ENCODE measurements at places on chromosomes 5 and 9. TPM values are rescaled to one million over a fixed set of nuclear protein-coding genes. Genes with fewer than 3 reads are reported as not detected.

The GPR151 gene
- total RNA-seq: not detected

The ADAMTS12 gene
- 0.18 TPM for total RNA-seq

The CRHBP gene
- total RNA-seq: not detected

The RANBP6 gene
- 11.6 TPM for total RNA-seq

DNA sequence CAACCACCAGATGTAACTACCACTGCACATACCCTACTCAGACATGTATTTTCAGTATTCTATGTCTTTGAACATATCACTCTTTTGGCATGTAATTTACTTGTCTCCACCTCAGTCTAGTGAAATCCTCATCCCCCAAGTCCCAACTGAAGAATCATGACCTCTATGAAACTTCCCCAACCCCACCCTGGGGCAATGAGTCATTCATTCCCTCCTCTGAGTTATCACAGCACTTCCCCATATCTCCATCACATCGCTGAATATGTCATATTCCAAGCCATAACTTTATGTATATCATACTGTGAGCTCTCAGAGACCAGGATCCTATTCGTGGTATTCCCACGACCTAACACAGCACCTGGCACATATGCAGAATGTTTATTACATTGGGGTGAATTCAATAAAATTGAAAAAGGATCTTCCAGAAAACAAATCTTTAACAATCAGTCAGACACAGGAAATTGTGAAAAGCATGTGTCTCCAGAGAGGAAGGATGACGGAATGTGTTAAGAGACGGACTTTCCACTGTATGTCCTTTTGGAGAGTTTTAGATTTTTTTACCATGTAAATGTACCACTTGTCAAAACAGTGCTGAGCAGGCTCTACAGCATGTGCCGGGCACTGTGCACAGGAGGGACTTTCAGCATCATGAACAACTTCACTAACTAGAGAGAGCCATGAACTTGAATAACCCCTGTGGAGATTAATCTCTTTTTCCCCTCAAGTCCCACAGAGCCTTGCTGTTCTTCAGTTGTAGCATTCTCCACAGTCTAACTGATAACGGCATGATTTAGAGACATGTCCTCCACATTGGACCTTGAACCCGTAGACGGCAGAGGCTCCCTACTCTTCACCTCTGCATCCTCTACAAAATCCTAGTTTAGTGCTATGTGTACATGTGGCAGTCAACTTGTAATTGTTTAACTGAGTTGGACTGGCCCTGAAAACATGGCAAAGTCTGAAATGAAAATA is 213.5 kb downstream of the GLIS3 start:
- peaks cover 8% of the 10 kb centered on the region for H3K4me1 ChIP-seq
- DNase-seq: peak; percentile 12
- no peak overlapping the region for H3K27ac ChIP-seq

- no peaks in the 10 kb centered on the region for H3K36me3 ChIP-seq
- H3K4me3 ChIP-seq: peak overlapping the region; percentile 98
- H3K27ac ChIP-seq: no peak overlapping the region
- no peak for DNase-seq
- H3K4me1 ChIP-seq: peaks cover 10% of the 10 kb centered on the region
- no peaks in the 10 kb centered on the region for H3K27me3 ChIP-seq
These were observed 1.6 kb downstream of the FNIP1 start for GRCh38 chr5:131795228-131795627.

- no peak overlapping the region for H3K27ac ChIP-seq
- no peak for DNase-seq
- H3K36me3 ChIP-seq: no peaks in the 10 kb centered on the region
These were observed 96.2 kb downstream of the ARHGEF28 start for GRCh38 chr5:73722231-73722630.

DNA sequence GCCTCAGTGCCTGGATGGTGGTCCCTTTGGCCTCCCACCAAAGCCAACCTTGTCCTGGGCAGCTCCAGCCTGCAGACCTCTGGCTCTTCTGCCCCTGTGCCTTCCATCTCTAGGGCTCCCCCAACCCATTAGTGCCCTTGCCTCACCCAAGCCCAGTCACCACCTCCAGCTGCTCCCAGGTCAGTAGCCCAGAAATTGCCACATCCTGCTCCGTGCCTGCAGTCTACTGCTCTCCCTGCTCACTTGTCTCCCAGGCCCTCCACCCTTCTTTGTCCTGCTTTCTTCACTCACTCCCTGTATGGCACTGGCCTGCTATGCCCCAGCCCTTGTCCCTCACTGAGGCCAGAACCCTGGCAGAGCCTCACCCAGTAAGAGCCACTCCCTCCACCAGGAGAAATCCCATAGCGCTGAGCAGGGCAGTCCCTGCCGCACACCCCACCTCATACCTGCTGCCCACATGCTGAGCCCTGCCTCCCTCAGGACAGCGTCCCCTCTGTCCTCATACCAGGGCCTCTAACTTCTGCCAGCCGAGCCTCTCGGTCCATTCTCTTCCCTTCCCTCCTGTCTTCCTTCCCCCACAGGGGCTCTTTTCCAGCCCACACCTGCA is 44.4 kb downstream of the JADE2 start:
- no peak overlapping the region for H3K4me3 ChIP-seq
- peaks cover 9% of the 10 kb centered on the region for H3K36me3 ChIP-seq
- no peaks in the 10 kb centered on the region for H3K4me1 ChIP-seq
- H3K27ac ChIP-seq: no peak overlapping the region
- H3K27me3 ChIP-seq: no peaks in the 10 kb centered on the region

- no peak overlapping the region for H3K27ac ChIP-seq
- H3K4me3 ChIP-seq: no peak overlapping the region
- no peaks in the 10 kb centered on the region for H3K27me3 ChIP-seq
- no peaks in the 10 kb centered on the region for H3K36me3 ChIP-seq
These were observed 72.2 kb downstream of the CERT1 start for GRCh38 chr5:75439276-75439675.

- no peak overlapping the region for H3K27ac ChIP-seq
- no peaks in the 10 kb centered on the region for H3K4me1 ChIP-seq
- DNase-seq: no peak
- no peak overlapping the region for H3K4me3 ChIP-seq
- H3K27me3 ChIP-seq: no peaks in the 10 kb centered on the region
- H3K36me3 ChIP-seq: peaks cover 35% of the 10 kb centered on the region
These were observed 45.5 kb downstream of the ELL2 start for GRCh38 chr5:95915999-95916686.

GRCh38 chr9:38208206-38208901 is 139.3 kb upstream of the SHB start:
- H3K4me1 ChIP-seq: peaks cover 6% of the 10 kb centered on the region
- no peak overlapping the region for H3K27ac ChIP-seq
- H3K27me3 ChIP-seq: no peaks in the 10 kb centered on the region
- no peak overlapping the region for H3K4me3 ChIP-seq
- no peak for DNase-seq
- H3K36me3 ChIP-seq: no peaks in the 10 kb centered on the region

Measured in PC-3 (cell line).